ENCODE measurements at places on chromosomes 13 and 19. TPM values are rescaled to one million over a fixed set of nuclear protein-coding genes. Genes with fewer than 3 reads are reported as not detected.

The WDR18 gene
- total RNA-seq: 95.3 TPM

The NALCN gene
- total RNA-seq: 8.8 TPM

The KLF1 gene
- total RNA-seq: 0.25 TPM

The C19orf33 gene
- 150 TPM for total RNA-seq

DNA sequence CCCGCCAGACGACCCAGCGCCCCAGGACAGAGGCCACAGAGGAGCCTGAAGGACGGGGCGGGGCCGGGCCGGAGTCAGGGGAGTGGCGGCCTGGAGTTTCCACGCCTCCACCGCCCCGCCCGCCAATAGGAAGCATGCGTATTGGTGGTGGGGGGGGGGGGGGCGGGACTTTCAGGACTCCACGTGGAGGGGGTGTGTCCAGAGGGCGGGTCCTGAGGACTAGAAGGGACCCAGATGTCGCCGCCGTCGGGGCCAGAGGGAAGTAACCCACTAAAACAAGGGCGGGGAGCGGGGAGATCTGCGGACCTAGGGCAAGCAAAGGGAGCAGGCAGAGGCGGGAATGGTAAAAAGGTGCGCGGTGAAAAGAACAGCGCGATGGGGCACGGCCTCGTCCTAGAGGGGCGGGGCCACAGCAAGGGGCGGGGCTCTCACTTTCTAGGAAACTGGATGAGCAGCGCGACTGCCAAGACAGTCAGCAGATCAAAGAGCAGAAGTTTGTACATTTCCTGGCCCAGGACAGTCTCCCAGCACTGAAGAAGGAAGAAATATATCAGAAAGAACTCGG, 2.8 kb upstream of the LENG1 start:
- DNase-seq: peak; percentile 84
- no peaks in the 10 kb centered on the region for H3K36me3 ChIP-seq
- peak overlapping the region; percentile 51 for H3K4me3 ChIP-seq
- H3K27me3 ChIP-seq: no peaks in the 10 kb centered on the region

- H3K27me3 ChIP-seq: no peaks in the 10 kb centered on the region
- no peak for DNase-seq
- H3K36me3 ChIP-seq: no peaks in the 10 kb centered on the region
- H3K4me1 ChIP-seq: no peaks in the 10 kb centered on the region
- H3K4me3 ChIP-seq: no peak overlapping the region
Observed at GRCh38 chr13:66689628-66690027, 540.5 kb downstream of the PCDH9 start.

GRCh38 chr19:40453151-40453735, 9.1 kb upstream of the SERTAD3 start:
- DNase-seq: no peak
- H3K4me1 ChIP-seq: no peaks in the 10 kb centered on the region
- H3K27ac ChIP-seq: no peak overlapping the region
- no peak overlapping the region for H3K4me3 ChIP-seq
- no peaks in the 10 kb centered on the region for H3K27me3 ChIP-seq
- 0 out of 2 replicates have a peak, but pooled peaks cover 6% of the 10 kb centered on the region for H3K36me3 ChIP-seq

DNA sequence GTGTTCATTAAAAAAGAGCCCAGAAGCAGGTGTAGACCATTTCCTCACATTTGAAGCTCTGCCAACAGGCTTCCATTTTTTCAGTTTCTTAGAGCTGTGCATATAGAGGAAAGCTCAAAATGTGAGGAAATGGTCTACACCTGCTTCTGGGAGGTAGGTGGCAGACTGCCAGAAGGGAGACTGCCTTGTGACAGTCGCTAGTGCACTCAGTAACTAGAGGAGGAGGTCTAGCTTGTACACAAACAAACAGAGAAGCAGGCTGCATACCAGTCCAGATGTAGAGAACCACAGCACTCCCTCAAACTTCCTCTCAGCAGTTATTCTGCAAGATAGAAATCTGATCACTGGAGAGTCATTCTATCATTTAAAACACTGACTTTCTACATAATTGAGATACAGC, 800.2 kb downstream of the EFNB2 start:
- H3K4me3 ChIP-seq: no peak overlapping the region
- DNase-seq: no peak
- H3K27ac ChIP-seq: no peak overlapping the region
- H3K4me1 ChIP-seq: peaks cover 8% of the 10 kb centered on the region
- no peaks in the 10 kb centered on the region for H3K36me3 ChIP-seq
